ENCODE measurements at places on chromosomes 6 and 20. TPM values are rescaled to one million over a fixed set of nuclear protein-coding genes. Genes with fewer than 3 reads are reported as not detected.
A peak's percentile ranks its signal among the peaks of the same experiment; 100 is the strongest.

EDN1 gene
- 2.1 TPM for total RNA-seq

TNFRSF6B gene
- total RNA-seq = 0.86 TPM

FAM209B gene
- total RNA-seq = 0.92 TPM

CAGE1 gene
- 0.28 TPM for total RNA-seq

VEGFA gene
- total RNA-seq = 47.9 TPM

RFX6 gene
- total RNA-seq = not detected

DNA sequence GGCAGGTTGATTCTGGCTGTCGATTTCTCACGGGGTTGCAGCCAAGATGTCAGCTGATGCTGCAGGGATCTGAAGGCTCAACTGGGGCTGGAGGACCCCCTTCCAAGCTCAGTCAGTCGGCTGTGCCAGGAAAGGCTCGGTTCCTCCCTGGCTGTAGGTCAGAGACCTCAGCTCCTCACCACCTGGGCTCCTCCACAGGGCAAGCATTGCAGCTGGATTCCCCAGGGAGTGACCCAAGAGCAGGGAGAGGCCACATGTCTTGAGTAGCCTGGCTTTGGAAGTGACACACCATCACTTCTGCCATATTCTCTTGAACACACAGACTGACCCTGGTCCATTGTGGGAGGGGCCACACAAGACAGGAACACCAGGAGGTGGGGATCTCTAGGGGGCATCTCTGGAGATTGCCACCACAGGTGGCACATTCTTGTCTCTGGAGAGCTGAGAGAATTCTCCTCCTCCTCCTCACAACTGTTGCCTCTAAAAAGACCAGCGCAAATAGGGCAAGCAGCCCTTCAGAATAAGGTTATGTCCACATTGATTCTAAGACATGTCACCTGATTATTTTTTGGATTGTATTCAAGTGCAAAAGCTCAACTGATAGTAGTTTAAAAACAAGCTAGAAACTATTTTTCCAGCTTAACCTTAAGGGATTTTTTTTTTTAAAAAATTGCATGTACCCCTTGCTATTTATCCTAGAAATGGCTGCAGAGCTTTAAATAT, 270.5 kb downstream of the NRN1 start:
- DNase-seq = no peak
- H3K4me1 ChIP-seq = no peaks in the 10 kb centered on the region
- H3K27me3 ChIP-seq = no peaks in the 10 kb centered on the region
- H3K4me3 ChIP-seq = no peak overlapping the region
- H3K27ac ChIP-seq = no peak overlapping the region

GRCh38 chr6:92757925-92758324, 661.4 kb downstream of the EPHA7 start:
- DNase-seq = no peak
- H3K27ac ChIP-seq = no peak overlapping the region
- H3K4me3 ChIP-seq = no peak overlapping the region
- H3K4me1 ChIP-seq = no peaks in the 10 kb centered on the region
- peaks cover under 1% of the 10 kb centered on the region for H3K36me3 ChIP-seq
- no peaks in the 10 kb centered on the region for H3K27me3 ChIP-seq

- H3K27me3 ChIP-seq = no peaks in the 10 kb centered on the region
- H3K4me1 ChIP-seq = no peaks in the 10 kb centered on the region
- no peaks in the 10 kb centered on the region for H3K36me3 ChIP-seq
- no peak overlapping the region for H3K27ac ChIP-seq
Measured at GRCh38 chr20:52682237-52682636, 289.9 kb upstream of the TSHZ2 start.

DNA sequence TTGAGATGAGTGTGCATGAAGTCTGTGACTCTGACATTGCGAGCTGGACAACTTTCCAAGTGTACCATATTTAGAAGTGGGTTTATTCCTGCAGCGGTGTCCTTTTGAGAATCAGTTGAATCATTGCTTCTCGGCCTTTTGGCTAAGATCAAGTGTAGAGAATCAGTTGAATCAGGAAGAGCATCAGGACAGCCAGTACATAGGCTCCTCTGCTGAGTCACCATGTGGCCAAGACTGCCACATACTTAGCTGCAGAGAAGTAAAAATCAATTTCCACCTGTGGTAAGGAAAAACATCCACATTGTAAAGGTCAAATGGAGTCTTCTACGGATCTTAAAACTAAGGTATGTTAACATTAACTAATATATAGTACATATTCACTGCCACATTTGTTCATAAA, 428.4 kb upstream of the MARCKS start:
- H3K36me3 ChIP-seq = no peaks in the 10 kb centered on the region
- no peak for DNase-seq
- H3K27ac ChIP-seq = no peak overlapping the region
- no peaks in the 10 kb centered on the region for H3K27me3 ChIP-seq
- no peak overlapping the region for H3K4me3 ChIP-seq

GRCh38 chr6:158488065-158488464, 71.8 kb upstream of the TMEM181 start:
- no peaks in the 10 kb centered on the region for H3K4me1 ChIP-seq
- no peak overlapping the region for H3K4me3 ChIP-seq
- DNase-seq = no peak
- peaks cover 30% of the 10 kb centered on the region for H3K36me3 ChIP-seq
- H3K27me3 ChIP-seq = no peaks in the 10 kb centered on the region

DNA sequence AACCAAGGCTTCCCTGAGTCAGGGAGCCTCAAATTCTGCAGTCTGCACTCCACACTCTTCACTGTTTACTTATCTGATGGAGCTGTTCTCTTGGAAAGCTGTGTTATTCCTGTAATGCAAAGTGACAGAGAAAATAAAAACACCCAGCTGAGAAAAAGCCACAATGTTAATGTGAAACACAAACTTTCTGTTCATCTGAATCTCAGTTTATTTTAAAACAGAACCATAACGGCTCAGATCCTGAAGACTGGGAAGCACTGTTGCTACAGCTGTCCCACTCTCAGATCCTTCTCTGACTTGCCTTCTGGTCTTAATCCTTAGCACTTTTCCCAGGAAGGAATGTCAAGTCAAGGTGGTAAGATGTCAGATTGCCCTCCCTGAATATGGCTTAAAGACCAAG, 736.6 kb downstream of the DHX35 start:
- H3K27ac ChIP-seq = no peak overlapping the region
- H3K4me3 ChIP-seq = no peak overlapping the region
- peaks cover 2% of the 10 kb centered on the region for H3K4me1 ChIP-seq
- no peaks in the 10 kb centered on the region for H3K36me3 ChIP-seq

DNA sequence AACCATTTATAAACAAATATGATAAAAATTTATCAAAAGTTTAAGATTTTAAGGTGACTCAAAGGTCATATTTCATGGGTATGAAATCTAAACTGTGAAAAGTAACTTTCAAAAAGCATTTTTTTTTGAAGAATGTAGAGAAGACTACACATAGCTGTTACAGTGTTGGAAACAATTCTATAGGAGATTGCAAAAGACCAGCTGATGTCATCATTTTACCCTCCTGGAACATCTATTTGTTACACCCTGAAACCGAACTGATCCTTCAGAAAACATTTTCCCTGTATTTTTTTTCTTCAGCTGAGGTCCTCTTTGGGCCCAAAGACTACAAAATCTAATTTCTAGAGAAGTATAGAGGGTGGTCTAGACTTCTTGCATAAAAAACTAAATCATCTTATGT, 297.5 kb upstream of the FERMT1 start:
- DNase-seq = no peak
- no peak overlapping the region for H3K27ac ChIP-seq
- H3K4me1 ChIP-seq = no peaks in the 10 kb centered on the region
- H3K4me3 ChIP-seq = no peak overlapping the region
- no peaks in the 10 kb centered on the region for H3K27me3 ChIP-seq

DNA sequence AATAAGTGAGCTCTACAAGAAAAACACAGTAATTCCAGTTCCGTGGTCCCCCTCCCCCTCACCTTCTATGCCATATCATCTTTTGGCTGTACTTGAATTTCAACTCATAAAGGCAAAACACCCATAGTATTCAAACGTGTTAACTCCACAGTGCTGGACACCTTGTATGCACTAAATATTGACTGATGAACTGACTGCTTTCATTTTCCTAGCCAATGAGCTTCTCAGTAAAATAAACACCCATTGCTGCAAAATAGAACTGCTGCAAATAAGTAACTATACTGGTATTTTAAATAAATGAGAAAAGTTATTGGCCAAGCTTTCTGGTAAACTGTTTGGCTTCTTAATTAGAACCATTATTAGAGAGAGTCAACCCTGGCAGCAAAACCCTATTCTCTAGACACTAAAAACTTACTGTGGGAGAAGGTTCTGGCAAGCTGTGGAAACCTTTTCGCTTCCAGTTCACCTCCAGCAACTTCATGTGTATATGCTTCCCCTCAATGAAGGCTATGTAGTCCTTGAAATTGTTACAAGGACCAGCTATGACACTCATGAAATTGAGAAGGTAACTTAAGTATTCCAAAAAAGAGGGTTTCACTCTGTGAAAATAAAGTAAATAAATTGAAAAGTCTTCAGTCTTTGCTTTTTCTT, 86.0 kb downstream of the MBOAT1 start:
- no peak for DNase-seq
- H3K4me1 ChIP-seq = no peaks in the 10 kb centered on the region
- H3K27me3 ChIP-seq = no peaks in the 10 kb centered on the region

DNA sequence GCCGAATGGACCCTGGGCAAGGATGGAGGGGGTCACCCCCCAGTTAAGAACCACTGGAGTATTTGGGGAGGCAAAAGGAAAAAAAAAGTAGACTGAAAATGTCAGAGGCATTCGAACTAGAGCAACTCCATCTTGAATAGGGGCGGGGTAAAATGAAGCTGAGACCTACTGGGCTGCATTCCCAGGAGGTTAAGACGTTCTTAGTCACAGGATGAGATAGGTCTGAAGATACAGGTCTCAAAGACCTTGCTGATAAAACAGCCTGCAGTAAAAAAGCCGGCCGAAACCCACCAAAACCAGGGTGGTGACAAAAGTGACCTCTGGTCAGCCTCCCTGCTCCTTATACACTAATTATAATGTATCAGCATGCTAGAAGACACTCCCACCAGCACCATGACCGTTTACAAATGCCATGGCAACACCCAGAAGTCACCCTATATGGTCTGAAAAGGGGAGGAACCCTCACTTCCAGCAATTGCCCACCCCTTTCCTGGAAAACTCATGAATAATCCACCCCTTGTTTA, 70.4 kb upstream of the KCNG1 start:
- H3K4me3 ChIP-seq = no peak overlapping the region
- DNase-seq = no peak
- H3K27ac ChIP-seq = no peak overlapping the region
- H3K27me3 ChIP-seq = no peaks in the 10 kb centered on the region
- no peaks in the 10 kb centered on the region for H3K4me1 ChIP-seq

DNA sequence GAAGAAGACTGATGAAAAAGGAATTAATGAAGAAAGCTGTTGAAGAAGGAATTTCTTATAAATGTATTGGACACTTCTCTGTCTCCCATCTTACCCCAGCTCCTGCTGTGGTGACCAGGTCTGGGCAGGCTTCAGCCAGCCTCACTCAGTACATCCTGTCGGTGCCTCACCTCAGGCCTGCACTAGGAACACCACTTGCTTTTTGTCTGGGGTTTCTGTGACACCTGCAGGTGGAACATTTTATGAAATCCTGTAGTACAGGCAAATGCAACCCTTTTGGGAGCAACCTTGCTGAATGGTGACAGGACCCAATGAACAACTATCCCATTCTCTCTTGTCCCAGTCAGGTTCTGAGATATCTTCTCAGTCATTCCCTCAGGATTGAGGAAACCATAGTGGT, 129.7 kb downstream of the PRDM13 start:
- H3K4me1 ChIP-seq = no peaks in the 10 kb centered on the region
- H3K27me3 ChIP-seq = no peaks in the 10 kb centered on the region
- no peak overlapping the region for H3K27ac ChIP-seq
- H3K4me3 ChIP-seq = no peak overlapping the region
- H3K36me3 ChIP-seq = no peaks in the 10 kb centered on the region

GRCh38 chr20:24469894-24470745, 691 bp downstream of the SYNDIG1 start:
- no peak overlapping the region for H3K27ac ChIP-seq
- H3K36me3 ChIP-seq = no peaks in the 10 kb centered on the region
- peak overlapping the region; percentile 91 for H3K4me3 ChIP-seq
- peaks cover 11% of the 10 kb centered on the region for H3K4me1 ChIP-seq

DNA sequence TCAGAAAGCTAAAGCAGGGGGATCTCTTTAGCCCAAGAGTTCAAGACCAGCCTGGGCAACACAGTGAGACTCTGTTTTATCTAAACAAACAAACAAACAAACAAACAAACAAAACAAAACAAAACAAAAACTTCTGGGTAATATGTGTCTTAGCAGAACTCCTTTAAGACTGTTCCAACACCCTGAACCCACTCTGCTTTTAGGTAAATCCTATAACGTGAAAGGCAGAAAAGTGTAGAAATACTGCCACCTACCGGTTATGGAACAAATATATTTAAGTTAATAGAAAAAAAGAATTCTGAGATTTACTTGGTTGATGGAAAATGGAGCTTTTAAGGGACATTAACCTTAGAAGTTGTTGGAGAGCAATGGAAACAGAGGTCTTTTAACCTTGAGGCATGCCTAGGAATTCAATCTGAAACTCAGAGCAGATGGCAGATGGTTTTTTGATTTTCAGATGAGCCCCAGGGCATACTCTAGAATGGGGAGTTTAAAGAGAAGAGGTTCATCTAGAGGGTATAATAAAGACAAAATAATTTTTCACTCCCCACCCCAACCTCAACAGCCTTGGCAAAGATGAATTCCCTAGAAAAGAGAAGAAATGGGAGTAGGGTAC, 38.5 kb downstream of the SOD2 start:
- H3K4me1 ChIP-seq = no peaks in the 10 kb centered on the region
- H3K4me3 ChIP-seq = no peak overlapping the region
- no peak for DNase-seq
- peaks cover 8% of the 10 kb centered on the region for H3K36me3 ChIP-seq

DNA sequence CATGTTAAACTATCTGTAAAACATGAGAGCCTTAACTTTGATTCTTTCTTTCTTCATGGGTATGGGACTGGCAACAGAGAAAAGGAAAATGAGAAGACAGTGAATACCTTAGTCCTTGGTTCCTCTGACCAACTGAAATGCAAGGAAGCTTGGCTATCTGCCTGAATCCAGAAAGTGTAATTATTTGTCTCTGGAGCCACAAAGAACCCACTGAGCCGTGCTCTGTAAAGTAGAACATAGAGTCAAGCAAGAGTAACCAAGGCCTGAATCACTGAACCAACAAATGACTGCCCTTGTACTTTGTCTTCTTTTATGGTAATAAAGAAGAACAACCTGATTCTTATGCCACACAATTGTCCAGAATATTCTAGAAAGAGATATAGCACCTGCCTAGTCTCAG, 27.6 kb downstream of the PKHD1 start:
- no peaks in the 10 kb centered on the region for H3K27me3 ChIP-seq
- H3K4me1 ChIP-seq = peaks cover 2% of the 10 kb centered on the region
- no peak for DNase-seq
- no peak overlapping the region for H3K4me3 ChIP-seq

- no peaks in the 10 kb centered on the region for H3K4me1 ChIP-seq
- H3K36me3 ChIP-seq = no peaks in the 10 kb centered on the region
- peak; percentile 33 for DNase-seq
- H3K4me3 ChIP-seq = peak overlapping the region; percentile 78
- H3K27ac ChIP-seq = no peak overlapping the region
Measured at GRCh38 chr6:125154118-125154760, 666 bp downstream of the TPD52L1 start.

- H3K27me3 ChIP-seq = no peaks in the 10 kb centered on the region
- H3K4me3 ChIP-seq = no peak overlapping the region
- peaks cover 16% of the 10 kb centered on the region for H3K36me3 ChIP-seq
- no peaks in the 10 kb centered on the region for H3K4me1 ChIP-seq
- no peak for DNase-seq
- no peak overlapping the region for H3K27ac ChIP-seq
Measured at GRCh38 chr6:131382631-131383030, 190.4 kb upstream of the ARG1 start.

Measured in H9 (cell line).